Suppressor macrophage (primary cell): ENCODE measurements at places on chromosomes 16 and 17.

DNA sequence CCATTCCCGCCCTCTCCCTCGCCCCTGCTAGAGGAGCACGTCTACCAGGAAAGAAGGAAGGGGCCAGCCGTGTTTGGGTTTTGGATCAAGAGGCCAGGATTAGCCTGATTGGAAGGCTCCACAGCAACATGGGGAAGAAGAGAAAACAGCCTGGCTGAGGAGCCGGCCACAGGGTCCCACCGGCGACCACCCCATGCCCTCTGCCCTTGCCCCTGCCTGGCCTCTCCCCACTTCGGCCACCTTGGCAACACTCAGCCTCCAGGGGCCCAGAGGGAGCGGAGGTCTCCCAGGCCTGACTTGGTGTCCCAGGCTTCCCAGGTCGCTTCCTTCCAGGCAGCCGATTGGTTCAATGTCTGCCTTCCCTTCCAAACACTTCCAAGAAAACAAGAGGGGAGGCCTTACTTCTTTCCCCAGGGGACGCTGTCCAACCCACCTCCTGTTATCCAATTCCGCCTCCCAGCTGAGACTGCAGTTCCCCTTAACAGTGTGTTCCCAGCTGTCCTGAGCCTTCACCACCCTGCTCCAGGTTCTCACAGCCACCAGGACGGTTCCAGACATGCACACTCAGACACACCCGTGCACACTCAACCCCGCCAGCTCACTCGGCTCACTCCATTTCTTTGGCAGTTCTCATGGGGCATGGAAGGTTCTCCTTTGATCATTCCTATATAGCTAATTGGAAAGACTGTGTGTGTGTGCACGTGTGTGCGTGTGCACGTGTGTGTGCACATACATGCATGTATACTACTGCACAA is 65.4 kb downstream of the RBFOX3 start:
- no peak for DNase-seq

GRCh38 chr16:79950932-79951719 is 350.6 kb upstream of the MAF start:
- DNase-seq: peak; percentile 81

- no peak for DNase-seq
These were observed 62.4 kb downstream of the RAB11FIP4 start for GRCh38 chr17:31453896-31454295.

GRCh38 chr17:39604911-39605491 is 2.7 kb downstream of the NEUROD2 start:
- DNase-seq: no peak

- DNase-seq: no peak
These were observed 2.0 kb upstream of the NAE1 start for GRCh38 chr16:66832661-66833305.
